ENCODE measurements at places on chromosomes 2 and 18. TPM values are rescaled to one million over a fixed set of nuclear protein-coding genes. Genes with fewer than 3 reads are reported as not detected.
A peak's percentile ranks its signal among the peaks of the same experiment; 100 is the strongest.

Gene SERPINB3
- not detected for total RNA-seq

- H3K36me3 ChIP-seq: no peaks in the 10 kb centered on the region
- H3K27ac ChIP-seq: no peak within 1 kb of the TSS
- peak within 1 kb of the TSS; percentile 38 for H3K4me3 ChIP-seq
Measured at GRCh38 chr2:20666304-20667150, at the start of gene GDF7. TSS of gene GDF7 (plus strand) at chr2:20667144. CDS start at chr2:20667240, 96 bp downstream.

Gene DCDC2C
- not detected for total RNA-seq

GRCh38 chr2:20129331-20130159 lies 78.1 kb upstream of the LAPTM4A start:
- peaks cover 4% of the 10 kb centered on the region for H3K27me3 ChIP-seq
- H3K4me1 ChIP-seq: no peaks in the 10 kb centered on the region
- no peak overlapping the region for H3K4me3 ChIP-seq
- H3K36me3 ChIP-seq: no peaks in the 10 kb centered on the region

GRCh38 chr18:11251229-11251890 lies 102.0 kb upstream of the PIEZO2 start:
- no peak overlapping the region for H3K4me3 ChIP-seq
- H3K27ac ChIP-seq: no peak overlapping the region

Data from fibroblast of lung (primary cell).